Activated T-cell treated with anti-CD3 and anti-CD28 coated beads for 1 hour (primary cell): ENCODE measurements at places on chromosomes 3 and 15.

GRCh38 chr3:146817704-146818103 lies 212.6 kb upstream of the PLSCR5 start:
- no peak for DNase-seq

DNA sequence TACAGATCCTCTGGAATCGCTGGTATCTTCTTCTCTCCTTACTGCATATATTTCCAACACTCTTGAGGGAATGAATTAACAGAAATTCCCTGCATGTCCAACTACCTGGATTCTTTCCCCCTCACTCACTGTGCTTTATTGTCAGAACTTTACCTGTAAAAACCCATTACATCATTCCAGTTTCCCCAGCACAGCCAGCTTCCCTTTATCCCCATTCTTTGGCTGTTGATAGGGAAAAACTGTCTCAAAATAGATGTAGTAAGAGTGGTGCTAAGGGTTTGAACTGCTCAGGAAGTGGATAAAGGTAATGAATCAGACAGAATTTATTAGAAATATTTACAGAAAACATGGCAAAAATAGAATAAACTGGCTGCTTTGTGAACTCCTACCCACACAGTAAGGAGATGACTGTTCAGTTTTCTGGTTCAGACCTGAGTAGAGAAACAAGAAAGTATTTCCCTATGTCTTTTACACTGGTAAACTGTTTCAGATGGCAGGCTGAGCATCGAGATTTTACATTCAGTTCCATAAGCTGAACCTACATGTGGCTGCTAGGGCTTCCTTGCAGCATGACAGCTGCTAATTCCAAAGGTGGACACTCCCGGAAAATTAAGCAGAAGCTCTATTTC lies 188.4 kb downstream of the CPNE4 start:
- DNase-seq, result no peak

DNA sequence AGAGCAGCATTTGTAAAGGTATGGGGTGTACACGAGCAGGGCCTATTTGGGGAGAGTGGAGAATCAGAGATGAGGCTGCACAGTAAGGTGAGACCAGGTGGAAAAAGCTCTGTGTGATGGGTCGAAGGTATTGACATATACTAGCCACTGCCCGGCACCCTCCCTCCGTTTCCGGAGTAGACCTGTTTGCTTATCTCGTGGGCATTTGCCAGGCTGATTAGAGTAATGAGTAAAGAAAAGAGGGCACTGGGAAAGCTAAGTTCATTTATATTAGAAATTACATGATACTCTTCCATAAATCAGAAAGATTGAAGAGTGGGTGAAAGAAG lies 46.2 kb upstream of the ATG7 start:
- DNase-seq, result no peak

- no peak for DNase-seq
Observed at GRCh38 chr15:67085818-67086636, 20.6 kb downstream of the SMAD3 start.

- DNase-seq, result no peak
Observed at GRCh38 chr15:64621056-64621455, 154.3 kb downstream of the RBPMS2 start.

DNA sequence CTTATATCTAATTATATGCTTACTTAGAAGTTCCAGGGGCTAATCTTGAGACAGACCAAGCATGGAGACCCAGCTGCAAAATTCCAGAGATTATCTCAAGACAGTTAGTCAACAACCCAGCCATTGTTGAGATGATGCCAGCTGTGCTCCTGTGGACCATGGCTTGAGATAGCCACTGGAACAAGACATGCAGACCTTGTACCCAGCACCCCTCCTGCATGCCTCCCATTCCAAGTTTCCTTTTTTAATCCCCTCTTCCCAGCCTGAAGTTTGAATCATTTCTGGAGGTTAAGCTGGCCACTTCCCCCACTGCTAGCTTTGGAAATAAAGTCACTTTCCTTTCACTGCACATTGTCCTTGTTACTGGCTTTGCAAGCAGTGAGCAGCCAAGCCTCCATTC lies 53.8 kb downstream of the IMPG2 start:
- no peak for DNase-seq

DNA sequence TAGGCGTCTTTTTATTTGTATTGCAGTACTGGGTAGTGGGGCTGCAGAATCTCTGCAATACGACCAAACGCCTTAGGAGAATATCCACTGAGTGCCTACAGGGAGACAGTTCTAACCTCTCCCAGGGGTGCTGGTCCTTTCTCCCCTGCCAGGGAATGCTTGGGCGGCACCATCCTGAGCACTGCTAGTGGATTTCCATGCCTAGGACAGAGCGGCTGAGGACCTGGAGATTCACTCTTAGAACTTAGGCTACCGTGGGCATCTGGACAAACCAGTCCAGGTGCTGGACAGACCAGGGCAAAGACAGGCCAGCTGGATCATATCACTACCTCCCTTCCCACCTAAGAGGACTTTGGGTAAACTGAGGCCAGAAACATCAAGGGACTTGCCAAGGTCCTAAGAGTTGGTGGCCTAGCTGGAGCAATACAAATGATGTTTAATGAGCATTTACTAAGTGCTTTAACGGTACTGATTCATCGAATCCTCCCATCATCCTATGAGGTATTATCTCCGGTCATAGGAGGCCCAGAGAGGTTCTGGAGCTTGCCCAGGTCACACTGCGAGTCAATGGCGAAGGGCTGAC lies 902 bp downstream of the TMEM44 start:
- no peak for DNase-seq

DNA sequence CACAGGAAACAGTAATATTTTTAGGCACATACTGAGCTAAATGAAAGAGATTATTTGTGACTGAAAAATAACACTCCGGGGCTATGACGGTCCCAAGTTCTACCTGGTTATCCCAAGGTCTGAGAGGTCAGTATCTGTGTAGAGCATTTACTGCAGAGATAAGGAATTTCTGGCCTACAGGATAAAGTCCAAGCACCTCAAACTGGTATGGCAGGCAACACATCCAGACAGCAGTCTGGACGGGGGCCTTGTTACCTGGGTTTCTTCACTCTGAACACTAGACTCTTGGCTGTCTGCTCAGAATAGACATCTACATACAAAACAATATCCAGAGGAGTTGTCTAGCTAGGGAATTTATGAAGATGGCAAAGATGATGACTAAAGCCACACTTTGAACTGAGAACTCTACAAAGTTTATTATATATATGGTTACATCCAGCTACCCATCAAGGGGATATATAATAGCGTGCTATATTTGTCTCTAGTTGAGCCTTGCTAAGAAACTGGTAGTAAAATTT lies 42.0 kb upstream of the CLRN1 start:
- DNase-seq, result no peak

DNA sequence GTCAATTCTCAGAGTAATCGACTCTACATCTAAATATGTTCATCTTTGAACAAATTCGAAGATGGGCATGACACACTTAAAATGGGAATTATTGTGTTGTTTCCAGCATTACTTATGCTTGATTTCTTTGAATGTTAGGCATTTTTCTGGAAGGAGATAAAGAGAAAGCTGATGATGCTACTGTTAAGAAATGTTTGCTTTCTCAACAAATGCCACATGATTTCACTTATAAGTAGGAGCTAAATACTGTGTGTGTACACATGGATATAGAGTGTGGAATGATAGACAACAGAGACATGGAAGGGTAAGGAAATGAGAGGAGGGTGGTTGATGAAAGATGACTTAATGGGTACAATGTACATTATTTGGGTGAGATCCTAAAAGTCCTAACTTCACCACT lies 400.9 kb downstream of the TBL1XR1 start:
- DNase-seq, result no peak

DNA sequence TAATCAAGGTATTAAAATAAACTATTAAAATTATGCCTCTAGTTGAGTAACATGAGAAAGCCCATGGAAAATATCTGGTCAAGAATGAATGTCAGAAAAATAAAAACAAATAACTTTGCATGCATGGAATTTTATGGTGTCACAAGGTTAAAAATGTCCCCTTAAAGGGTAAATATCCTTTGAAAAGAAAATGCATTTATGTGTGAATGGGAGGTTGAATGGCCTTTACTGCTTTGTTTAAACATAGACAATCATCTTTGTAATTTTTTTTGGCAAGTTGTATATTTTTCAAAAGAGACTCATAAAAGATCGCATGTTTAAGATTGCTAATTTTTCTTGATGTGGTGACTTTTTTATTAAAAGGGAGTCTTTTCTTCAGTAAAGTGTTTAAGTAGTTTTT lies 564.2 kb downstream of the NR2F2 start:
- DNase-seq, result no peak

DNA sequence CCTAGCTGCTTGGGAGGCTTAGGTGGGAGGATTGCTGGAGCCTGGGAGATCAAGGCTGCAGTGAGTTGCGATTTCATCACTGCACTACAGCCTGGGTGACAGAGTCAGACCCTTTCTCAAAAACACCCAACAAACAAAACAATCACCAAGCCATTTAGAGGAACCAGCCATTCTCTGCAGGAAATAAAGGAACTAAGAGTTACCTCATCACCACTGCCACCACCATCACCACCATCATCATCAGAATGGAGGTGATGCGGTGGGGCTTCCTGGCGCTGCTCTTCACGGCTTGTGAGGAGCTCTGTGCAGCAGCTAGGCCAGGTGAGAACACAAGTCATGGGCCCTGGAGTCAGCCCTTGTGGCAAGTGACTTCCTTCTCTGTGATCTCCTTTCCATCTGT lies 37.7 kb upstream of the KLHL25 start:
- DNase-seq, result no peak

DNA sequence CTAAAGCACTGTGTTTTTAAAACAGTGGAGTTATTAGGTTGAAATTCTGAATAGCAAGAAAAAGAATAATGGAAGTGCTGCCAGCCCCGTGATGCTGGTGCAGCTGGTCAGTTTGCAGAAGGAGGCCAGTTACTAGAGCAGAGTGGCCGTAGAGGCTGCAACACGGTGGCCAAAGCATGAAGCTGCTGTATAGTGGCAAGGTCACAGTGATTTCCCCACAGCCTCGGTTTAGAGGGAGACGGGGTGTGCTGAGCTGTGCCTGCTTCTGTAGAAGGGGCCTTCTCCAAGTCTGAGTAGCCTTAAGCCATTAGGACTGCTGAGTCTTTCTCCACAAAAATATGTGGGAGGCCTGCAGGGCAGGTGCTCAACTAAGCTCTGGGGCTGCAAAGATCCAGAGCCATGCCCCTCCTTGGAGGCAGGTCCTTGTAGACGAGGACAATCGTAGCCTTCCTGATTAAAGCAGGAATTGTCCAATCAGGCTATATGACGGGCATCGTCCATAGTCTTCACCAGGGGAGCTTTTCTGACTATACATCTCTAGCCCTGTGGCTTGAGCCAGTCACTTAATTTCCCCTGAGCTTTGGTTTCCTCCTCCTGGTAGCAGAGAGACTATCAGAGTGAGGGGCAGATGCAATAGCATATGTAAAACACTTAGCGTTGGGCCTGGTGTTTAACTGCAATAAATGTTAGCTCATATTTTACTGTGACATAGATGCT lies 151.6 kb downstream of the PGPEP1L start:
- no peak for DNase-seq

DNA sequence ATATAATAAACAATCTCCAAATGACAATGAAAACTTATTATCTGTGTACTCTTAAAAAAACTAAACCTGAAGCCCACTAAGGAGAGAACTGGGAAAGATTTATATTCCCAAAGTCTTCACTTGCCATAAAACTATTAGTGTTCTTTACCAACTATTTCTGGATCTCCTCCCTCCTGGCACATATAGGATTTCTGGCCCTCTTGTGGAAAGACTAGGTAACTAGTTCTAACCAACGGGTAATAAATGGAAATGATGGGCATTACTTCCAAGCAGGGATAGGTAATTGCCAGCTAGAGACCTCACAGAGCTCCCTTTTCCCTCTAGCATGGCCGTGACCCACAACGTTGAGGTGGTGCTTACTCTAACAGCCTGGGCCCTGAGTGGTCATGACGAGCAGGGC lies 110.1 kb downstream of the DNAH12 start:
- DNase-seq, result no peak

DNA sequence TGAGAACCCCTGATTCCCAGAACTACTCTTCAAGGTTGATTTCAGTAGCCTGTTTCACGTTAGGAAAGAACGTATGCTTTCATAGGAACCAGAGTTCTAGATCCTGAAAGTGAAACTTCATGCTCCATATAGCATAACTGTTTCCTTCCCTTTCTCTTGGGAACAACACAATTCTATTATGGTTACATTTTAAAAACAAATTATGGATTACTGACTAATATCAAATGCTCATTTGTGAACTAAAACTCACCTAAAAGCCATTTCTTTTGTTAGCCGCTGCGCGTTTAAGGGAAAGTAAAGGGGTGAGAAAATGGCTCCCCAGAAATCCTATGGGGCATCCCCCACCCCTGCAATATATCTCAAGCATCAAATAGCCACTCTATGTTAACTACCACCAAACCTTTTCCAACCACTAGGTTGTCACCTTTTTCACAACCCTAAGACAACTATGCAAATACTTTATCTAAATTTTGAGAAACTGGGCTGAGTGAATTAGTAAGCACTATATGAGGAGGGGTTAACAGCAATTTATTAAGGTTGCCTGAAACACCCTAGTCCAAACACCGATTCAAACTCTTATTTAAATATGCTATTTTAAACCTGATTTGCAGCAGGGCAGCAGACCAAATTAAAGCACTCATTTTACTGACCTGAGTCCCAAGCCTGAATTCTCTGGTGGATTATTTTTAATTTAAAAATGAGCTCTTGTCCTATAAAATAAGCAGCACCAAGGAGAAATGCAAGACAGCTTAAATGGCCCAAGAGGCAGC lies 2.4 kb downstream of the SIAH2 start:
- no peak for DNase-seq

DNA sequence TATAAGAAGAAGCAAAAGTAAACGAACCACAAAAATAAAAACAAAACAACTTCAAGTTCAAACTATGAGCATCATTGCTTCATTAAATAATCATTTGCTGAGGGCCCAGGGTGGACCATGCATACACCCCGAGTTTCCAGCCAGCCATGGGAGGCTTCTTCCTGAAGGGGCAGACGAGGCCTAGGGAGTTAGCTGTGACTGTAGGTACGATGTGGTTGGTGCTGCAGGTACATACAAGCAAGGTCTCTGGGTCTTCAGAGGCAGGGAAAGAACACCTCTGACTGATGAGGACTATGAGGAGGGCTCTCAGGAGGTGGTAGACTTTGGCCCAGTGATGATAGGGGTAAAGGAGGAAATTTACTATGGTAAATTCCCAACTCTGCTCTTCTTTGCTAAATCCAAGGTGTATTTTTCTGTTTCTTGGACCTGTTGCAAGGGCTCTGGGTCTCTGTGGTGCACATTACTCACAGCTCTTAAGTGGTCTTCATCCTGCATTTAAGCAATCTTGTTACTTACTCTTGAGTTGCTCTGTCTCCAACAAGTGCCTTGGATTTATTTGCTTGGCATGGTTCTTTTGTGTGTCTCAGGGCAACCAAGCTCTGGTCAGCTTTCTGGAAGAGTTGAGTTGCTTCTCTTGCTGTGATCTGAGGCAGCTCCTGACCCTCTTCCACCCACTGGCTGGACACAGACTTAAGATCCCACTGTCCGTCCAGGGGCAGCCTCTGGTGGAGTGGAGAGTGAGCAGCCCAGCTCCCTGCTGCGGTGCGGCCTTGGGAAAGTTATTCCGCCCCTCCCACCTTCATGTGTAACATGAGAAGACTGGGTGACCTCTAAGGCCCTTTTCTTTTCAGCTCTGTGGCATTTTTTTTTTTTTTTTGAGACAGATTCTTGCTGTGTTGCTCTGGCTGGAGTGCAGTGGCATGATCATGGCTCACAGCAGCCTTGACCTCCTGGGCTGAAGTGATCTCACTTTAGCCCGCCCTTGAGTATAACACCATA lies 56.1 kb upstream of the KIF23 start:
- no peak for DNase-seq
